Activated naive CD4-positive, alpha-beta T cell treated with anti-CD3 and anti-CD28 coated beads for 36 hours (primary cell): ENCODE measurements at places on chromosomes 7 and 10.

DNA sequence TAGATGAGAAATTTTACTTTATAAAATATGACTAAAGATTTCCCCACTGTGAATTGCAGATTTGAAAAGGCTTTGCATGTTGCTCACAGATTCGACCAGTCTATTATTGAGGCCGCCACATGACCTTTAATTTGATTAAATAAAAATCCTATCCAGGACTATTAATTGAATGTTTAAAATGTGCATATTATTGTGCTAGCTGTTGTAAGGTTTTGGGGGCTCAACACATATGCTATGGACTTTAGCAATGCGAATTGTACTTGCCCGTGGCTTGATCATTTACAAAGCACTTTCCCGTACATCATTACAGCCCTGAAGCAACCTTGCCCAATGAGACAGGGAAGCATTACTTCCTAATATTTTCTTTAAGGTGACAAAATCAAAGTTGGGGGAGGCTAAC lies 243.0 kb downstream of the ACTR3B start:
- DNase-seq, result no peak

- DNase-seq, result no peak
Observed at GRCh38 chr7:4406288-4407058, 275.6 kb upstream of the FOXK1 start.

DNA sequence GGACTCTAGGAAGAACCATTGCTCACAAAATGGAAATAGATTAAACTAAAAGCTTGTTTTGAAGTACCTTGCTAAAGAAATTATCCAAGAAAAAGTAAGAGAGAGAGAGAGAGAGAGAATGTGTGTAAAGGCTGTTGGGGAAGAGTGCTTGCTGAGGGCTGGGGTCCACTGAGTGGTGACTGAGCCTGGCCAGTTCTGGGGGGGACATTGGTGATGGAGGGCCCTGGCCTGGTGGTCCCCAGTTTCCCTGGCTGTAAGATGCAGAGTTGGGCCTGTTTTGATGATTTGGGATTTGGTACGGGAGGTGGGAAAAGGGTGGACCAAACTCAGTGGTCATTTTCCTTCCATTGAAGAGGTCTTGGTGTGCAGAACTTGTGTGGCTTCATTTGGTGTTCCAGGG lies 880 bp downstream of the RAMP3 start:
- no peak for DNase-seq

GRCh38 chr10:43673471-43673870 lies 24.8 kb upstream of the ZNF32 start:
- no peak for DNase-seq

- no peak for DNase-seq
Observed at GRCh38 chr10:80649183-80649582, 111.5 kb downstream of the SH2D4B start.

DNA sequence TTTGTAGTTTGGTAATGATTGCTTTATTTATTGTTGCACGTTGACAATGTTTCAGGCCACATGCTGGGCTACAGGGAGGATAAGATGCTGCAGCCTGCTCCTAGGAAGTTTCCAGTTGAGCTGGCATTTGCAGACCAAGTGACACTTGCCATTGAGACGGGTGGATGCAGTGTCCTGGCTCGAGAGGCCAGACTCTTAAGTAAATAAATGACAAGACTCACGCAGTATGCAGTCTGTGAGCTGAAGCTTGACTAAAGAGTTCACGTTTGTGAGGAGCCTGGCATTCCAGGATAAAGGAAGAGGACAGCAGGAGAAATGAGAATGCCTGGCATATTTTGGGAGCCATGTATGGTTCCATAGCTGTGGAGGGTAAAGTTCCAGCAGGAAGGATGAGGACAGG lies 105.8 kb downstream of the BAMBI start:
- DNase-seq, result no peak

DNA sequence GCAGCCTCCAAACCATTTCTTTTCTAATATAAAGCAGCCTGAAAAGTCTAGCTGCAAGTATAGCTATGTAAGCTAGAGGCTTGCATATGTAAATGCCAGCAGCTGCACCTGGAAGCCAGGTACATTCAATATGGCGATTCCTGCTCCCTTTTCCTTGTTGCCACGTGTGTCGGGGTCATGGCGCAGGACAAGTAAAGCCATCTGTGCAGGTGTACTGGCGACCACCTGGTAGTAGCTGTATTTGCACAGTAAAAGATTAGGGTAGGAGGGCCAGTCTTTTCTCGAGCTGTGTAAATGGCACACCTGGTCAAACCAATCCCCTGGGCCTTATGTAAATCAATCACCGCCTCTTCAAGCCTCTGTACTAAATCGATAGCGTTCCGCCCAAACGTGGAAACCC lies 484.5 kb downstream of the MAGI2 start:
- DNase-seq, result no peak

GRCh38 chr10:8298896-8299570 lies 244.5 kb downstream of the GATA3 start:
- no peak for DNase-seq
